ENCODE measurements at places on chromosomes 7 and 10.

DNA sequence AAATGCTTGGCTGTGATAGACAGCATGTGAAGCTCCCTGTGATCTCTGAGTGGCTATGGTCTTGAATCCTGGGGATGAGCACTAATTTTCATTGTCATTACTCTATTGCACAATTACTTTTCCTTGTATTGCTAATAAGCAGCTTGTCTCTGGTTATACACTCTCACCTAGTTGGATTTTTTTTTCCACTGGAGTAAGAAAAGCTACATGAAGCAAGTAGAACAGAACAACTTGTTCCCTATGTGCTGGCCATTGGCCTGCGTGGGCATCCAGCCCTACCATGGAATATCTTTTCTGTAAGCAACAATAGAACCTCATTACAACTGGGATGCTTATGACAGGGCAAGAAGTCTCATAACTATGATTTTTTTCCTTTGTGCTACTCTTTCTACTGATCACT lies 807.4 kb downstream of the TNS3 start:
- DNase-seq, result no peak

GRCh38 chr10:11063856-11064255 lies 46.2 kb downstream of the CELF2 start:
- DNase-seq, result no peak

- peak; percentile 5 for DNase-seq
Measured at GRCh38 chr10:84308481-84309304, 19.7 kb upstream of the CCSER2 start.

- DNase-seq, result no peak
Measured at GRCh38 chr7:23315366-23315765, 16.2 kb downstream of the MALSU1 start.

- no peak for DNase-seq
Measured at GRCh38 chr10:124642088-124642710, 102.0 kb downstream of the FAM53B start.

DNA sequence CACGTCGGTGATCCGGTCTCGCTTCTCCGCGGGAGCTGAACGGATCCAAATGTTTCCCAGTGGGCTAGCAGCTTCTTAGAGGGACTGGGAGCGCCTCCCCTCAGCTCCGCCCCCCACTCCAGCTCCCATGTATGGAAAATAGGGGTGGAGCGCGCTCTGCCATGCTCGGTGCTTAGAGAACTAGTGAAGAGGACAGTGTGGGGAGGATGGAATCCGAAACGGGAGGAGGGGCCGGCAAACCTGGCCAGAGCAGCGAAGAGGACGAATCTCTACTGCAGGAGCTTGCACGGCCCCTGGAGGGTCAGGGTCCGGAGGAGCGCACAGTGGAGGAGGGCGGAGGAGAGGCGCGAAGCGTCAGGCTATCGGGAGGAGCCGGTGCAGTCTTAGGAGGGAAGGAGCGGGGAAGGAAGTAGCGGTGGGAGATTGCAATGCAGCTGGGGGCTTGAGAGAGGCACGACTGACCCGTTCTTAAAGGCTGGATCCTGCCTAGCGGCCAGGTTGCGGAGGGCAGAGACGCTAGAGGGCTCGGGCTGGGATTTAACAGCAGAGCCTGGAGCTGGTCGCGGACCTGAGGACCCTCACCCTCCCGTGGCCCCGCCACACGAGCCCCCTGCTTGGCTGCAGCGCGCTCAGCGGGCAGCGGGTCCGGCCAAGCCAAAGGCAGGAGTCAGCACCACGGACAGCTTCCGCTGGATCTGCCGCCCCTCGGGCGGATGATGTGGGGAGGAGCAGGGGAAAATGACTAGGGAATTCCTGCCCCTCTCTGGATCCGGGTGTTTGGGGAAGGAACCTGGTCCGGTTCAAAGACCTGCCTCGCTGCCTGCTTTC lies at the start of gene PRLHR:
Gene PRLHR, minus strand, starts transcription at position 51 of the 828 bp plus-strand sequence. CDS start 404 bp downstream, outside the sequence.
- DNase-seq, result no peak

- DNase-seq, result no peak
Measured at GRCh38 chr10:107554333-107554732, 389.8 kb upstream of the SORCS1 start.

DNA sequence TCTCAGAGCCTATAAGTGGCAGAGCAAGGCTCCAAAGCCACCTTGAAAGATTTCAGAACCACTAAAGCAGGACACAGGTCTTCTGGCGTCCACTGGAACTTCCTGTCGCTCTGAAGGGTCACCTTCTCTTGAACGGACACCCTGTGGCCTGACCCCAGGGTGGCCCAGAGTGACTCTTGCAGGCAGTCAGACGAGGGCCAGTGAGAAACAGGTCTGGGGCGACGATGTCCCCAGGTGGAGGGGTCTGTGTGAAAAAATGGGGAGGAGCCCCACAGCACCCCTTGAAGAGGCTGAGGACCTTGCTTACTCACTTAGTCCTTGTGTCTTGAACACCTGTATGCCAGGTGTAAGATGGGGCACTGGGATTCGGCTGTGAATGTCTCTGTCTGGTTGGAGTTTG lies 946 bp upstream of the RASGEF1A start:
- DNase-seq, result no peak

DNA sequence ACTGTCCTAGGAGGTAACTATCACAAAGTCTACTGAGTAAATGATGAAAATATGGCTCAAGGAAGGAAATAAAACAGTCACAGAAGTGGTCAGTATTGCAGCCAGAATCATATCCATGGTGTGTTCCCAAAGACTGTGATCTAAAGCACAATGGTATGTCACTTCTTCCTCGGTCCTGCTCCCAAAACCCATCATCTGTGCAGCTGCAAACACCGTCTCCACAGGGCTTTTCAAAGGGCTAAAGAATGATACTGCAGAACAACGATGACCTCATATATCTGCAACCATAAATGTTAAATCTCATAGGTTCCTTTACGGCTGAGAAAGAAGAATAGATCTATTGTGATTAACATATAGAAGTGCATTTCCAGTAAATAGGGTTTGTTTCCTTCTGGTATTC lies 465.0 kb downstream of the GRID1 start:
- DNase-seq, result no peak

- no peak for DNase-seq
Measured at GRCh38 chr10:31362023-31362641, 43.1 kb downstream of the ZEB1 start.

GRCh38 chr10:59655309-59655708 lies 54.3 kb downstream of the SLC16A9 start:
- no peak for DNase-seq

- DNase-seq, result no peak
Measured at GRCh38 chr7:128055637-128056036, 24.4 kb upstream of the LRRC4 start.

- DNase-seq, result no peak
Measured at GRCh38 chr10:50550291-50550839, 73.4 kb downstream of the SGMS1 start.

DNA sequence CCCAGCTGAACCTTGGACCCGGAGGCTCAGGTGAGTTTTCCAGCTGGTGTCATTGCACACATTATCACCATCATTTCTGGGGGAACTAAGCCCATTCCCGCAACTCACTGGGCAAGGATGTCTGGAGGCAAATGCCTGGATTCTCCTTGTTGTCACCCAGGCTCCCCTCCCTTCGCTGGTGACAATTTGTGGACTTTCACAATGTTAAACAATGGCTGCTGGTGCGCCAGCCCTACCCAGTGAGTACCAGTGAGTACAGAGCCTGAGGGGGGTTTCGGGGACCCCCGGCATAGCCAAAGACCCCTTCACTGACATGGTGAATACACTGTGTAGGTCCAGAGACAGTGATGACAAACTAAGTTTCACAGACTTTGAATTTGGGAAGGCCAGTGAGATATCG lies 189.2 kb downstream of the ADARB2 start:
- DNase-seq, result no peak

GRCh38 chr10:1050554-1050953 lies 1.6 kb upstream of the IDI1 start:
- no peak for DNase-seq
